ENCODE measurements at places on chromosomes 4 and X.
A peak's percentile ranks its signal among the peaks of the same experiment; 100 is the strongest.

GRCh38 chr4:82373486-82373815, 340 bp downstream of the HNRNPD start:
- no peak for DNase-seq

DNA sequence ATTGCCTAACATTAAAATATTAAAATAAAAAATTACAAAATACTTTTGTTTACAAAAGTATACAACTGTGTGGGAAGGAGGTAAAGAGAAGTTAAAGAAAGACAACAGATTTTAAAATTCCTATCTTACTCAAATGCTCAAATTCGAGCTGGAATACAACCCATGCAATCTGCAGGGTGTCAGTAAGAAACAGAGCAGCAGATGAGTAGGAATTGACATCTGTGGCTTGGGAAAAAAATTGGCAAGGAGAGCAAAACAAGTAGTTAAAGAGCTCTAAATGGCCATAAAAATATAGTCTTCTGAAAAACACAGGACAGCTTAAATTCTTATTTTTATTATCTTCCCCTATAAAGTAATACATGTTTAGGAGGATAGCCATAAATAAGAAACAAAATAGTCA, 1609.0 kb upstream of the AGA start:
- no peak for DNase-seq

GRCh38 chr4:16270454-16271328, 44.4 kb upstream of the TAPT1 start:
- DNase-seq: no peak

DNA sequence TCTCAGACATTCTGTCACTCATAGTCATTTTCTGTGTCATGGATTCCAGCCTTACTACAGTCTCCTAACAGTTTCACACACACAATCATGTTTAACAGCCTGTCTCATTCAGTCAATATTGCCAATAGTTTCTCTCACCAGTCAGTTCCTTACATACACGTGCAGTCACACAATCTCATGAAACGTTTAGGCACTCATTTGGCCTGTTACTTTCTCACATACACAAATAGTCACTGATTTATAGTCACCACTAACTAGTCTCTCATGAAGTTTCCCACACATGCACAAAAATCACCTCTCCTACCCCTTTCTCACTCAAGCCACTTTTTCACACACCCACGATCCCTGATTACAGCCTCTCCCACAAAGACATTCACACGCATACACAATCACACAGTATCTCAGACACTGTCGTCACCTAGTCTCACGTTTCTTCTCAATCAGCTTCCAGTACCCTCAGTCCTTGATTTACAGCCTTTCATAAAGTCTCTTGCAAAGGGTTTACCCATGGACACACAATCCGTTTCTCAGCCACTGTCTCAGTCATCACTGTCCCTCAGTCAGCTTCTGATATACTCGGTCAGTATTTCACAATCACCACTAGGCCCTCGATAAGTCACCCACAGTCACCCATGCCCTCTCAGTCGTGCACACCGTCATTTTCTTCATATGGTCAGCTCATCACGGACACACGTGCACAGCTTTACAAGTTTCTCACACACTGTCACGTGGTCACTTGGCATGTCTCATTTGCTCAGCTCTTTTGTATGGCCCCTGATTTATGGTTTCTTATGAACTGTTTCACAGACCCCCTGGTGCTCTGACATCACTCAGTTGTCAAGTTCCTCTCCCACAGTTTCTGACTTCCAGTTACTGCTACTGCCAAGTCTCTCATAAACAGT, 4.2 kb upstream of the CFP start:
- no peak for DNase-seq

- no peak for DNase-seq
These were observed 14.8 kb downstream of the AMTN start for GRCh38 chr4:70533211-70533610.

DNA sequence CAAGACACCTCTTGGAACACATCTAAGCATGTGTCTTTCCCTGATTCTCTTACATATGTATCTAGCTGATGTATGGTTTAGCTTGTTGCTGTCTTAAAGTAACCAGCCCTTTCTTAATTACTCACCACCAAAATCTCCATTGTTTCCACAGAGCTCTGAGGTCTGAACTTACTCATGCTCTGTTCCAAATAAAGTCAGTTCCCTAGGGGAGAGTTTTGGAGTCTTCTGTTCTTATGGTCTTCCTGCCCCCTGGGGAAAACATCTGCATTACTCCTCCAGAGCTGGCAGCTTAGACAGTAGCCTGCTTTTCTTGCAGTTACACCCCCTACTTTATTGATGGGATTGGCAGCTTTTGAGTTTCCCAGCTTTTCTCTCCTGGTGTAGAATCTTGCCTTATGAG, 125.8 kb downstream of the EDA start:
- DNase-seq: no peak

DNA sequence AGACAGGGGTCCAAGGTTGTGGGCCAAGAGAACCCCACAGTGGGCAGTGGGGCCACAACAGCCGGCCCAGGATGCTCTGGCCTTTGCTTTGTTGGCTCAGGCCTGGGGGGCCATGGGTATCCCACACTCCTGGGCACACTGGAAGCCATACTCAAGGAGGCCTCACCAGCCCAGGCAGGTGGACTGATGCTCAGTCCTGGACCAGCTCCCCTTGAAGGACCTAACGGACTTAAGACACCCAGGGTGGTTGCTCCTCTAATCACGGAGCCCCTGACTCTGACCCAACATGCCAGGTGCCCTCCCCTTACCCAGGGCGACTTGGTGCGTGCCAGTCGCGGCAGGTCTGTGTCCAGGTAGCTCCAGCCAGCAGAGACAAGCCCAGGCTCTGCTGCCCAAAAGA, 50.8 kb downstream of the ZFYVE28 start:
- no peak for DNase-seq

DNA sequence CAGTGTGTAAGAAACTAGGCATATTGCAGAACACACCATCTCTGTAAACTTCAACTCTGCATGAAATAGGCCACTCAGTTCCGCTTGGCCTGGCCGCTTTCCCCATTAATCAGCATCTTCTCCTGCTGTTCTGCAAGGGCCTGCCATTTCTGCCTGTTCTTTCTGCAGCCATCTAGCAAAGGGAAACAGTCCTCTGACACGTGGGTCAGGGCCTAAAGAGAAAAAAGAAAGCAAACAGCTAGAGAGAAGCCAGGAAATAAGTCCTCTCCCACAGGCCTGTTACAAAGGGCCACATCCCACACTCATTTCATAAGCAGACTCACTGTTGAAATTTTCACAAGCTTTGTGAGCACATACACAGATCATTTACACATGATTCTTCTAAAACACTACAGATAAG, 130.1 kb downstream of the PDE5A start:
- DNase-seq: no peak

GRCh38 chr4:138802499-138802898, 213.1 kb upstream of the NOCT start:
- DNase-seq: no peak

DNA sequence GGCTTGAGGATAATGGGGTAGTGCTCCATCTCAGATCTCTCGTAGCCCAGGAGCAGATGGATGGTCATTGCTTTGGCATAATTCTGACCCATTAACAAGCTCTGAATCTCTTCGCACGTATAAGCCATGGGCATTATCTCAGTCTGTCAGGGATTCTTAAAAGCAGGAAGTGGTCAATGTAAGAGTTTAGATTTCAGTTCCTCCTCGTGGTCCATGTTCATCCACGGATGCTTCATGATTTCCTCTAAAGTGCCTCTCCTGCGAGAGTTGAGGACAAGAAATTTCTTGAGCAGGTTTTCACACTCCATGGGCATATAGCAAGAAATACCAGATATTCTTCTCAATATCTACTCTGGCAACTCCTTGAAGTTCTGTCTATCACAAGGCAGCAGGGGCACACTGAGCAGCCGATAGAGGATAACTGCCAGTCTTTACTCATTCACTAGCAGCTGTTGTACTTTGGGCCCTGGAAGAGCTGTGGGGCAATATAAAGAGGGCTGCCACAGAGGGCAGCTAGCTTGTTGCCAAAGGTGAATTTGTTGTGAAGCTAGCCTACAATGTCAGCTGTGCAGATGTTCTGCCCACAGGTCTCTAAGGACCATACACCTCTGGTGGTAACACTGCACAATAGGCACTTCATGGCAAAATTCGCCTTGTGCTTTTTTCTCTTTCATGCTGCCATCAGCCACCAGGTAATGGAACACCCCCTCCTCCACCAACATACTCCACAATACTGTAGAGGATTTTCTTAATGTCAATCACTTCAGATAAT, 52.0 kb upstream of the WDR17 start:
- DNase-seq: no peak

DNA sequence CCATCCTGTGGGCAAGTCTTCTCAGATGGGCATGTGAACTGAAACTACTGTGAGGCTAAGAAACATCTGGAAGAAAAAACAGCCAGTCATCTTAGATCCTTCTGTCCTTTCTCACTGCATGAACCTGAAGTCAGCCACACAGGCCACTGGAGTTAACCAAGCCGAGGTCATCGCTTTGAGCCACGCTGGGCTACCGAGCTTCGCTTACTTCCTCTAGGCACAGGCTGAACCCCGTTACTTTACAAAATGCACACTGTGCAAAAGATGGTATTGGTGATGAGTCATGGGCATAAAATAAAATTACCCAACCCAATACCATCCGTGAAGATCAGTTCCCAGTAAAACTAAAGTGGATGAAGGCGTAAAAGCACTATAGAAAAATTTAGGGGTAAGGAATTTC, 86.2 kb downstream of the MTMR1 start:
- DNase-seq: no peak

DNA sequence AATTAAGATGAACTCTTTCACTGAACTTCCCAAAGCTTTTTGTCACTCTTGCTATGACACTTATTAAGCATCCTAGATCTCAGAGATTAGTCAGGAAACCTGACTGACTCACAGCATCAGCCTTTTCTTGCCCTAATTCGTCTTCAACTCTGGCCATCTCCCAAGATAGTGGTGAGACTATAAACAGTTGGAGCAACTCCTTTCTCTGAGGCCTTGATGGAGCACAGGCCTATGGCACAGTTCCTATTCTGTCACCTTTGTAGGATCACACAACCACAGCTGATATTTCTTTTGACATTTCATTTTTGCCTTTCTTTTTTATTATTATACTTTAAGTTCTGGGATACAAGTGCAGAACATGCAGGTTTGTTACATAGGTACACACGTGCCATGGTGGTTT, 217.6 kb downstream of the PRR32 start:
- DNase-seq: no peak

DNA sequence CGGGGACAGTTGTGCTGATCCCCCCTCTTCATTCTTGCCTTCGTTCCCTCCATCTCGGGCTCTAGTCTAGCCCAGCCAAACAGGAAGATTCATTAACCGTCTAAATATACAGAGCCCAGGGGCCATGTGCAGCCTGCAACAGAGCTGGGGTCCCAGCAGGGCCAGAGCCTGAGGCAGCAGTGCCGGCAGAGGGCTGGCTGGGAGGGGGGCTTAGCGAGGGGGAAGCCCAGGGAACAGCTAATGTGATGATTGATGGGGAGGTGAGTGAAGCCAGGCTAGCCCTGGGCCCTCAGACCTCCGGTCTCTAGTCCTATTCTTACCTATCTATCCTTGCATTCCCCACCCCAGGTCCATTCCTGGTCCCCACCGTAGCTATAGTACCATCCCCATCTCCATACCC, 22.3 kb downstream of the EFNB1 start:
- DNase-seq: no peak

DNA sequence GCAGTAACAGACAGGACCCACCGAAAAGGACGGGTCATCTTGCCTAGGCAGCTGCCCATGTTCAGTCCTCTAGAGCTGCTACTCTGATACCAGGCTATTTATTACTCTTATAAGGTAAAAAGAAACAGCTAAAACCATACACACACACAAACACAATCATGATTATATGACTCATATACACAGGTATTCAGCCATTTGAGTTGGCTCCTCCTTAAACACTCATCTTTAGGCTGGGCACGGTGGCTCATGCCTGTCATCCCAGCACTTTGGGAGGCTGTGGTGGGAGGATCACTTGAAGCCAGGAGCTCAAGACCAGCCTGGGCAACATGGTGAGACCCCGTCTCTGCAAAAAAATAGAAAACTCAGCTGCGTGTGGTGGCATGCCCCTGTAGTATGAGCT, 76.6 kb downstream of the F11 start:
- DNase-seq: no peak

GRCh38 chr4:78293821-78294301, 236.7 kb downstream of the FRAS1 start:
- DNase-seq: no peak

GRCh38 chr4:83212041-83212851, 72.4 kb downstream of the COQ2 start:
- peak; percentile 90 for DNase-seq

DNA sequence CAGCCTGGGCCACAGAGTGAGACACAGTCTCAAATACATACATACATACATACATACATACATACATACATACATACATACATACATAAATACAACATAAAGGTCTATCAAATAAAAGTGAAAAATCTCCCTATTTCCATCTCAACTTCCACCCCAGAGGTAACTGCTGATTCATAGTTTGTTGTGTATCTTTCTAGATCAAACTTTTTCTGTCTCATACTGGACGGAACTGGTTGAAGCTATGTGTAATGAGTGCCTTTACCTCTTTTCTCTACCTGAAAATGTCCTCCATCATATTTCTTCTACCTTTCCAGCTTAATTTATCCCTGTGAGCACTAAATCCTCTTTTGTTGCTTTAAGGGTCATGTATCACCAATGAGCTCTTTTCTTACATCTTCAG, 102.5 kb downstream of the HDAC8 start:
- DNase-seq: no peak

Measured in CD4-positive, alpha-beta T cell treated with Interleukin-4 for 4 hours (primary cell).